PC-9 (cell line): ENCODE measurements at places on chromosomes 3 and 15. TPM values are rescaled to one million over a fixed set of nuclear protein-coding genes. Genes with fewer than 3 reads are reported as not detected.

- DNase-seq: no peak
- no peaks in the 10 kb centered on the region; the same call in 1 of the 2 replicates for H3K4me1 ChIP-seq
- H3K36me3 ChIP-seq: no peaks in the 10 kb centered on the region
- H3K4me3 ChIP-seq: no peak overlapping the region
These were observed 33.2 kb downstream of the IFT122 start for GRCh38 chr3:129473067-129473768.

PP2D1 gene
- total RNA-seq: not detected in 2 replicates

FEZF2 gene
- not detected in 2 replicates for total RNA-seq

SHC4 gene
- 0.18 and 0.44 TPM in 2 replicates for total RNA-seq

ANKDD1A gene
- 14.2 and 17.5 TPM in 2 replicates for total RNA-seq

DNA sequence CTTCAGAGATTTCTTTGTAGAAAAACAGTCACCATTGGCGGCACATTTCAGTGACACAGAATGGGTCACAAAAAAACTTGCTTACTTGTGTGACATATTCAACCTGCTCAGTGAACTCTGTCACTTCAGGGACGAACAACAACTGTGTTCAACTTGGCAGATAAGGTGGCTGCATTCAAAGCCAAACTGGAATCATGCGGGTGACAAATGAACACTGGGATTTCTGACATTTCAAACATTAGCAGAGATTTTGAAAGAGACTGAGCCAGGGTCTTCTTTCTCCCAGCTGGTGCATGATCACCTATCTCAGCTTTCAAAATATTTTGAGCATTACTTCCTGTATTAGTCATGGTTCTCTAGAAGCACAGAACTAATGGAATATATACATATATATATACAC is 1.9 kb upstream of the EID1 start:
- H3K27ac ChIP-seq: no peak overlapping the region
- no peak for DNase-seq
- peaks cover 22% of the 10 kb centered on the region for H3K4me1 ChIP-seq
- H3K27me3 ChIP-seq: no peaks in the 10 kb centered on the region
- no peak overlapping the region for H3K4me3 ChIP-seq

GRCh38 chr15:61684749-61685467 is 375.3 kb downstream of the VPS13C start:
- H3K27ac ChIP-seq: no peak overlapping the region
- H3K4me3 ChIP-seq: no peak overlapping the region
- no peaks in the 10 kb centered on the region for H3K36me3 ChIP-seq
- DNase-seq: no peak

DNA sequence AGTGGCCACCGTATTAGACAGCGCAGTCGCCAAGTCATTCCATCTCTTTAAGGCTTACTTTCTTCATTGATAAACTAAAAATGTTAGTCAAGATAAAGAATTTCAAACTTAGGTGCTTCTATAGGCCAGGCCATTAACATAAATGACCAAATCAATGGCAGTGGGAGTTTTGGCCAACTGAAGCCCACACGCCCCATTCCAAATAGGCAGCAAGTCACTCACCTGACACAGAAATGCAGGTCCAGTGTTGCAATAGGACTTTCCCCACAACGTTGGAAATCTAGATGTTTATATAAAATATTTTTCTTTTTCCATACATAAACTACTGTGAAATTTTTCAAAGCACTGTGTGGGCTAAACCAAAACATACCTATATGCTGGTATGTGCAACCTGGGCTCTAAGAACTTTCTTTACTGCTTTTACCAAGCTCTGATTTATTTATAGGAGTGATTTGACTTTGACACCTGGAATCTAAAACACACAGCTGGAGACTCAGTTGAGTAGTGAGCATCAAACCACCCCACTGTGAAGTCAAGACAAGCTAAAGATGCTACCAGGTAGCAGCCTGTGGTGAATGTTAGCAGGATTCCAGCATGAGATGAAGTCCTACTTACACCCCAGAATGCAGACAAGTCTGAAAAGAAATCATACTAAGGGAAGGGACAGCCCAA is 15.1 kb downstream of the GOLIM4 start:
- no peak overlapping the region for H3K4me3 ChIP-seq
- no peak overlapping the region for H3K27ac ChIP-seq
- no peaks in the 10 kb centered on the region for H3K27me3 ChIP-seq
- no peaks in the 10 kb centered on the region for H3K36me3 ChIP-seq
- H3K4me1 ChIP-seq: no peaks in the 10 kb centered on the region
- no peak for DNase-seq

- H3K4me3 ChIP-seq: no peak overlapping the region
- H3K27ac ChIP-seq: peak overlapping the region; percentile 22; the same call in 1 of the 2 replicates
- peaks cover 13% of the 10 kb centered on the region for H3K4me1 ChIP-seq
- no peaks in the 10 kb centered on the region for H3K27me3 ChIP-seq
- H3K36me3 ChIP-seq: peaks cover 10% of the 10 kb centered on the region; the same call in 1 of the 2 replicates
These were observed 7.5 kb downstream of the IDH3A start for GRCh38 chr15:78156653-78157052.

- H3K4me1 ChIP-seq: peaks cover 20% of the 10 kb centered on the region
- H3K4me3 ChIP-seq: no peak overlapping the region
- H3K36me3 ChIP-seq: no peaks in the 10 kb centered on the region
These were observed 10.9 kb downstream of the STRIT1 start for GRCh38 chr3:155282385-155283091.

DNA sequence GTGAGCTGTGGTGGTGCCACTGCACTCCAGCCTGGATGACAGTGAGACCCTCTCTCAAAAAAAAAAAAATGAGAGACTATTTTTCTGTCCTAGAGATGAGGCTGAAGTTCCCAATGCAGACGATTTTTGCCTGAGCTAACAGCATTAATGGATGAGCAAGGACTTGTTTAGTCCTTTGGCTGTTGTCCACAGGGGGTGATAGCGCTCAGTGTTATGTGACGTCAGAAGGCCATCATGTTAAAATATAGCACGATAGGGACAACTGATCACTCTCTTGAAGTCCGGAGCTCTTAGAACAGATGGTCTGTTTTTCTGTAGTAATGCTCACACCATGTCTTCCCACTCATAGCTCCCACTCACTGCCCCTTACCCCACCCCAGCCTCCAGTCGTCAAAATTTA is 6.8 kb downstream of the TRNT1 start:
- no peak for DNase-seq
- H3K36me3 ChIP-seq: no peaks in the 10 kb centered on the region
- no peaks in the 10 kb centered on the region for H3K4me1 ChIP-seq

NMNAT3 gene
- 1.6 and 3.0 TPM in 2 replicates for total RNA-seq

DNA sequence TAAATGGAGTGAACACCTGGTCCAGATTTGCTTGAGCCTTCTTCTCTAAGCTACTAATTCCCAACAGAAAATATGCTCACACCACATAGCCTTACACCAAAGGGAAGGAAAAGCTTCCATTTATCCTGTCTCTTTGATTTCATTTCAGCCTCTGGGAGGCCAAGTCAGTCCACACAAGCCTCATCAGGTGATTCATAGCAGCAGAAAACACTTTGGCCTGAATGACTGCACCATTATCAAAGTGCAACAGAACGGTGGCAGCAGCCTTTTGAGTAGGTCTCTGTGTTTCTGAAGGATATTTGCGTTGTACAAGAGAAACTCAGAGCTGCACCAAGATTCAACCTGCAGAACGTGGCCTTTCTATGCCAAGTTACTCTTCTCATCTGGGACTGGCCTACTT is 46.6 kb upstream of the SNRK start:
- H3K27ac ChIP-seq: no peak overlapping the region
- H3K4me1 ChIP-seq: peaks cover 6% of the 10 kb centered on the region; the same call in 1 of the 2 replicates
- no peaks in the 10 kb centered on the region for H3K36me3 ChIP-seq
- H3K27me3 ChIP-seq: no peaks in the 10 kb centered on the region

GRCh38 chr3:61725851-61726333 is 164.5 kb downstream of the PTPRG start:
- no peaks in the 10 kb centered on the region for H3K4me1 ChIP-seq
- no peaks in the 10 kb centered on the region for H3K27me3 ChIP-seq
- no peak for DNase-seq
- H3K36me3 ChIP-seq: no peaks in the 10 kb centered on the region

DNA sequence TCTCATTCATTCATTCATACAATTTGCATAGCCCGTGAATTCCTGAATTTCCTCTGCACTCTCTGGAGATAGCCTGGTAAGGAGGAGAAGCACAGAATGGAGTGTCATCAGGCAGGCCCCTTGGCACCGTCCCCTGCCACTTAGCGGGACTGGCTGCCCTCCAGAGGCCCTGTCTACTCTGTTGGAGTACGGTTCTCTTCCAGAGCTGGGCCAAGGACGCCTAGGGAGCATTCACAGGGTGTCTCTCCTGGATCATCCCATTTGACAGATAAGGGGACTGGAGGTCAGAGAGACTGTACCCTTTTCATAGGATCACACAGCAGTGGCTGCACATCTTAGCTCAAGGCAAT is 48.0 kb downstream of the PTH1R start:
- no peak overlapping the region for H3K4me3 ChIP-seq
- H3K27me3 ChIP-seq: no peaks in the 10 kb centered on the region
- peaks cover 10% of the 10 kb centered on the region; the same call in 1 of the 2 replicates for H3K36me3 ChIP-seq
- no peak overlapping the region for H3K27ac ChIP-seq
- H3K4me1 ChIP-seq: peaks cover 22% of the 10 kb centered on the region
- DNase-seq: no peak

- no peaks in the 10 kb centered on the region for H3K27me3 ChIP-seq
- H3K36me3 ChIP-seq: peaks cover 26% of the 10 kb centered on the region
- no peaks in the 10 kb centered on the region for H3K4me1 ChIP-seq
- H3K27ac ChIP-seq: no peak overlapping the region
These were observed 64.5 kb downstream of the ZNF148 start for GRCh38 chr3:125310623-125311081.

GRCh38 chr15:52667597-52667996 is 11.6 kb downstream of the ATOSA start:
- no peak overlapping the region for H3K4me3 ChIP-seq
- no peaks in the 10 kb centered on the region for H3K4me1 ChIP-seq
- no peaks in the 10 kb centered on the region for H3K27me3 ChIP-seq
- H3K36me3 ChIP-seq: peaks cover 4% of the 10 kb centered on the region; the same call in 1 of the 2 replicates
